MM.1S (cell line): ENCODE measurements at places on chromosomes 16 and 17.

DNA sequence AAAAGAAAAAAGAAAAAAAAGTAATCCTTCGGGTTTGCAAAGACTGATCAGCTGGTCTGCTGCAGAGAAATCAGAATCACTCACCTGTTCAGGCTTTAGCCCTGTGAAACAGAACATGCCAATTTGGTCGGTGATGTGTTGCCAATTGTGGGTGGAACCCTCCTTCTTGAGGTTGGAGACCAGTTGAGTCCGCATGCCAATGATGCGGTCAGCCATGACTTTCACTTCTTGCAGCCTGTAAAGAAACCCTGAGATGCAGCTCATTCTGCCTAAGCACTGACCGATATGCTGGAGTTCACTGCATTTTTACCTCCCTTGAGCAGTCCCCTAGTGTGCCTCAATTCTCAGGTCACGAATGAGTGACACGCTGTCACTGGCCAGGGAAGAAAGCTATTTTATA, 24.8 kb upstream of the SLC38A7 start:
- no peak for DNase-seq
- H3K36me3 ChIP-seq = no peaks in the 10 kb centered on the region; the same call in 1 of the 2 replicates
- no peak overlapping the region for H3K4me3 ChIP-seq

GRCh38 chr16:82807311-82807710, 180.5 kb downstream of the CDH13 start:
- DNase-seq = no peak
- no peaks in the 10 kb centered on the region for H3K36me3 ChIP-seq
- H3K4me1 ChIP-seq = no peaks in the 10 kb centered on the region
- no peak overlapping the region for H3K4me3 ChIP-seq
- H3K27me3 ChIP-seq = no peaks in the 10 kb centered on the region

DNA sequence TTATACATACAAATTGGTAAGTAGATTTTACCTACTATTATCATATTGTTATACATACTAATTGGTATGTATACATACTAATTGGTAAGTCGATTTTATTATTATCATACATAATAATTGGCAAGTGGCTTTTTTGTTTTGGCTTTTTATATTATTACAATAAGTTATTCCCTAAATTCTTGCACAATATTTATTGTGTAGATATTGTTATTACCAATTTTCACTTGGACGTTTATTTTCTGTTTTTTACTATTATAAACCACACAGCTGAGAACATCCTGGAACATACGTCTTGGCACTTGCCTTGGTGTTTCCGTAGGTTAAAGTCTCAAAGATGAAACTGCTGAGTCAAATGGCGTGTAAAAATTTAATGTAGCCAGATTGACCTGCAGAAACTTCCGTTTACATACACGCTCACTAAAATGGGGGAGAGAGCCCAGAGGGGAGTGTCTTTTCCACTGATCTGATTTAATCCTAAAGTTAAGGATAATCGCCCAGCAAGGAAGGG, 18.9 kb downstream of the GNGT2 start:
- peak; percentile 84 for DNase-seq
- peak overlapping the region; percentile 97 for H3K27ac ChIP-seq
- H3K36me3 ChIP-seq = no peaks in the 10 kb centered on the region
- no peaks in the 10 kb centered on the region for H3K27me3 ChIP-seq
- no peaks in the 10 kb centered on the region for H3K4me1 ChIP-seq

DNA sequence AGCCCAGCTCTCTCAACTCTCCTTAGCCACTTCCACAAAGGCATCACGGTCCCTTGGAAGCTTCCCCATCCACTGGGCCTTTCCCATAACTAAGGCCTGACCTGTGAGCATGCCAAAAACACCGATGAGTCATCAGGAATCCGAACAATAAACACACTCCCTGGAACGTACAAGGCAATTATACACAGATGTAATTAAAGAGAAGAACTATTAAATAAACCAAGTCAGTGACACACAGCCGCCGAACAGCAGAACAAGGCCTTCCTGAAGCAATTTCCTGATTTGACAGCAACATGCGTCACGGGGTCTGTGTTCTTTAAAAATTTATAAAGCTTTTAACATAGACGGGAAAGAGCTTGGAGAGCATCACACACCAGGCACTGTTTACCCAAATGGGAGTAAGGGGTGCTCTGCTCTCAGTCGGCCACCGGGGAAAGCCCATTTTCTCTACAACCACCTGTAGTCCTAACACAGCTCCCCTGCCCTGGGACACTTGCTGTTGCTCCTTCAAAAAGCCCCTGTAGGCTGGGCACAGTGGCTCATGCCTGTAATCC, 29.4 kb downstream of the COG7 start:
- no peaks in the 10 kb centered on the region for H3K27me3 ChIP-seq
- H3K36me3 ChIP-seq = no peaks in the 10 kb centered on the region
- H3K4me3 ChIP-seq = no peak overlapping the region
- H3K27ac ChIP-seq = no peak overlapping the region
- no peaks in the 10 kb centered on the region for H3K4me1 ChIP-seq

GRCh38 chr16:6926341-6926740, 406.3 kb upstream of the RBFOX1 start:
- no peak for DNase-seq
- H3K4me1 ChIP-seq = no peaks in the 10 kb centered on the region
- no peaks in the 10 kb centered on the region for H3K36me3 ChIP-seq
- H3K4me3 ChIP-seq = no peak overlapping the region
- no peak overlapping the region for H3K27ac ChIP-seq

DNA sequence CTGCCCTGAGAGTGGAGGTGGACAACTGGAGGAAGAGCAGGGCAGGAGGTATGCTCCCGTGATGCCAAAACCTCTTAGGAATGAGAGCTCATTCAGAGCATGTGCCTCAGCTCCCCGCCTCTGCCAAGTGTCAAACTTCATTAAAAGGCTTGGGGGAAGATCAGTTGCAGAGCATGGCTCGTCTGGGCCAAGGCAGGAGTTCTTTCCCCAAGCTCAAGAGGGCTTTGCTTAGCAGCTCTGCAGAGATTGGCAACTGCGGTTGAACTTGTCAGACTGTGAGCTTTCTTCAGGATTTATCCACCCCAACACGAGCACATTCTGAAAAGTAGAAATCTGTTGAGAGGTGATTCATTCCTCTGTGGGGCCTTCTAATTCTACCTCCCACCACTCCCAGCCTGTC, 248.1 kb downstream of the HS3ST3A1 start:
- no peak for DNase-seq
- no peak overlapping the region for H3K4me3 ChIP-seq
- H3K36me3 ChIP-seq = no peaks in the 10 kb centered on the region
- no peak overlapping the region for H3K27ac ChIP-seq
- no peaks in the 10 kb centered on the region for H3K4me1 ChIP-seq
- no peaks in the 10 kb centered on the region for H3K27me3 ChIP-seq

DNA sequence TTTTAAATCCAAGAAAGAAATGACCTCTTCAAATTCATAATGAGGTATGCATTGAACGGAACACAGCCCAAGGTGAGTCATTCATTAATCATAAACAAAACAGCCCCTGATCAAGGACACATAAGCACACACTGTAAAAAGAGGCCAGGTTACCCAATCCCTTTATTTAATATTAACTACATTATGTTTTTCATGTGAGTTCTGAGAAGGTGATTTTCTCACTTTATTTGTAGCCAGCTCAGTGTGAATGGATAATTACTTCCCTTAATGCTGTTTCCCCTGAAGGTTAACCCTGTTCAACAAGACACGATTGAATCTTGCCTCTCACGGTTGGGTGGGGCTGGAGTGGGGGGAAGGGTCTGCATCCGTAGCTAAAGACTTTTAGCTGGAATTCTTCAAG, 257.3 kb upstream of the SALL1 start:
- no peak for DNase-seq
- H3K4me3 ChIP-seq = no peak overlapping the region
- H3K36me3 ChIP-seq = no peaks in the 10 kb centered on the region
- no peaks in the 10 kb centered on the region for H3K27me3 ChIP-seq
- H3K27ac ChIP-seq = no peak overlapping the region
- no peaks in the 10 kb centered on the region for H3K4me1 ChIP-seq

GRCh38 chr17:52178012-52178411, 19.5 kb upstream of the CA10 start:
- H3K27me3 ChIP-seq = no peaks in the 10 kb centered on the region
- no peak overlapping the region for H3K27ac ChIP-seq
- DNase-seq = no peak
- H3K36me3 ChIP-seq = no peaks in the 10 kb centered on the region

- no peaks in the 10 kb centered on the region for H3K27me3 ChIP-seq
- no peaks in the 10 kb centered on the region for H3K36me3 ChIP-seq
- no peak overlapping the region for H3K27ac ChIP-seq
- no peak overlapping the region for H3K4me3 ChIP-seq
Observed at GRCh38 chr17:33199571-33200510, 93.3 kb downstream of the ASIC2 start.

DNA sequence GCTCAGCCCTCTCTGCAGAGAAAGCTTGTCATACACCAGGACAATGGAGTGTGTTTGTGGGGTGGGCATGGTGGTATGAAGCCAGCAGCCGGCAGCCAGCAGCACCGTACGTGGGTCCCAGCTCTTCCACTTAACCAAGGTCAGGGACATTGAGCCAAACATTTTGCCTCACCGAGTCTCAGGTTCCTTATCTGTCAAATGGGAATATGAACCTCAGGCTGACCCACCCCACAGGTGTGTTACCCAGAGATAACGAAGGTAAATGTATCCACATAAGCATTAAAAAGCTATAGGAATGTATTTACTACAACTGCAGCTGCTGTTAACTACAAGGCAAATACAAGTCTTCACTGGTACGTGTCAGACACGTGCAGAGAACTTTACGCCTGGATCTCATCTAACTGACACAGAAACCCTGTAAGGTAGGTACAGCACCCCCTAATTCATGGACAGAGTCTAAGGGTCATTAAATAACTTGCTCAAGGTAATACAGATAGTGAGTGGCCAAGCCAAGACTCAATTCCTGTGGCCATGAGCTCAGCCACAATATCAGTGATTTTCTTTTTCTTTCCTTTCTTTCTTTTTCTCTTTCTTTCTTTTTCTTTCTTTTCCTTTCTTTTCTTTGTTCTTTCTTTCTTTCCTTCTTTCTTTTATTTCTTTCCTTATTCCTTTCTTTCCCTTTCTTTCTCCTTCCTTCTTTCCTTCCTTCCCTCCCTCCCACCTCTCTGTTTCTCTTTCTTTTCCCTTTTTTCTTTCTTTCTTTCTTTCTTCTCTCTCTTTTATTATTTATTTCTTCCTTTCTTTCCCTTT, 990 bp downstream of the SLC5A11 start:
- no peaks in the 10 kb centered on the region for H3K36me3 ChIP-seq
- no peaks in the 10 kb centered on the region for H3K27me3 ChIP-seq
- H3K27ac ChIP-seq = no peak overlapping the region
- DNase-seq = no peak
- no peak overlapping the region for H3K4me3 ChIP-seq

- peaks cover 42% of the 10 kb centered on the region for H3K4me1 ChIP-seq
- H3K27ac ChIP-seq = peak overlapping the region; percentile 37; the same call in 1 of the 2 replicates
- no peaks in the 10 kb centered on the region for H3K36me3 ChIP-seq
Observed at GRCh38 chr16:68490829-68491575, 42.7 kb upstream of the SMPD3 start.

- H3K4me1 ChIP-seq = no peaks in the 10 kb centered on the region
- H3K27me3 ChIP-seq = no peaks in the 10 kb centered on the region
- no peak overlapping the region for H3K4me3 ChIP-seq
- no peak overlapping the region for H3K27ac ChIP-seq
- no peaks in the 10 kb centered on the region for H3K36me3 ChIP-seq
Observed at GRCh38 chr16:23132775-23133463, 16.3 kb downstream of the USP31 start.

DNA sequence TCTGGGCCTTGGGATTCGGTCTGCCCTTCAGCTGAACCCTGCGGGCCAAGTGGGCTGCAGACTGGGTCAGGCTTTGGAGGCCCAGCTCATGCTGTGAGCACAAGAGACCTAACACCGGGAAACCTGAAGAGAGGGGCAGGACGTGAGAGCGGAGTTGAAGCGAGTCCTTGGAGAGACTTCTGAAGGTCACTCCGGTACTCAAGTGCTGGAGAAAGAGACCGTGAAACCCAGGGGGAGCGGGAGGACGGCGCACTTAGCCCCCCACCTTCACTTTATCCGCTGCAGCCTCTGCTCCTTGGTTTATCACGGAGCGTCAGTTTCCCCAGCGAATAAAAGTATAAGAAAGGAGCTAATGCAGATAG, 361 bp downstream of the UQCRC2 start:
- H3K4me1 ChIP-seq = peaks cover 19% of the 10 kb centered on the region; the same call in 1 of the 2 replicates

DNA sequence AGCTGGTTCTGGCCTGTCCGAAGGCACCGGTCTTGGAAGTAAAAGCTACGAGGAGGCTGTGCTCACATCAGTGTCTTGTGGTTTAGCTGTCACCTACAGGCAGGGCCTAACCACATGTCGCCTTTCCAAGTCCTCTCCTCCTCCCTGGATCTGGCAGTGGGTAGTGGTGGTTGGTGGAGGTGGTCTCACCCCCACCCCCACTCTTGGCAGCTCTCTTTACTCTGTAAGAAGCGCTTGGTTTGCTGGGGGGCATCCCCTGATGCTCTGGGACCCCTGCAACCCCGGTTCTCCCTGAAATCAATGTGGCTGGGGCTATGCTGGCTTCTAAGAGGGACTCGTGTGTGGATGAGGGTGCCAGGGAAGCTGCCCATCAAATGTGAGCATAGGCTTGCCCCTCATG, 68.3 kb downstream of the WIPI1 start:
- no peak overlapping the region for H3K4me3 ChIP-seq
- no peaks in the 10 kb centered on the region for H3K27me3 ChIP-seq
- DNase-seq = no peak
- H3K27ac ChIP-seq = no peak overlapping the region
- no peaks in the 10 kb centered on the region for H3K36me3 ChIP-seq
- H3K4me1 ChIP-seq = no peaks in the 10 kb centered on the region

GRCh38 chr17:45839442-45839841, 5.2 kb upstream of the SPPL2C start:
- no peaks in the 10 kb centered on the region for H3K4me1 ChIP-seq
- peaks cover 42% of the 10 kb centered on the region for H3K27me3 ChIP-seq
- no peak overlapping the region for H3K27ac ChIP-seq

DNA sequence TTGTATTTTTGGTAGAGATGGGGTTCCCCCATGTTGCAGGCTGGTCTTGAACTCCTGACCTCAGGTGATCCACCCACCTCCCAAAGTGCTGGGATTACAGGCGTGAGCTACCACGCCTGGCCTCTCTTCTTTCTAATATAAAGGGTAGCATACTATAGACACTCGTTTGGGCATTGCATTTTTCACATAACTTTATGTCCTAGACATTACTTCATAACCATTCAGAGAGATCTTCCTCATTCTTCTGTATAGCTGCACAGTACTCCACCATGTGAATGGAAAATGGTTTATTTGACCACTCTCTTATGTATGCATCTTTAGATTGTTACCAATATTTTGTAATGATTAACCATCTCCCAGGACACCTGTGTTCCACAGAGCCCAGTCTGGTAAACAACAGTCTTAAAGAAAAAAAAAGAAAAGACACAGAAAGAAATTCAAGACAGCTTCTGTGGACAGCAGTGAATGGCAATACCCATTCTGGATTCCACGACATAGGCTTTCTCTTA, 42.1 kb downstream of the TK2 start:
- H3K4me1 ChIP-seq = no peaks in the 10 kb centered on the region
- DNase-seq = no peak
- no peaks in the 10 kb centered on the region for H3K36me3 ChIP-seq

GRCh38 chr17:16938496-16939207, 33.3 kb downstream of the TNFRSF13B start:
- no peak overlapping the region for H3K27ac ChIP-seq
- no peak for DNase-seq
- H3K4me1 ChIP-seq = no peaks in the 10 kb centered on the region

GRCh38 chr17:74935585-74936469, at the start of gene OTOP3:
OTOP3 (plus strand) TSS chr17:74935898; CDS start chr17:74935922, 24 bp downstream.
- DNase-seq = no peak
- no peaks in the 10 kb centered on the region for H3K36me3 ChIP-seq
- H3K4me3 ChIP-seq = no peak within 1 kb of the TSS

GRCh38 chr17:36182176-36183000, 6.0 kb upstream of the TBC1D3B start:
- peak overlapping the region; percentile 67 for H3K4me3 ChIP-seq
- DNase-seq = peak; percentile 6
- peak overlapping the region; percentile 53; the same call in 1 of the 2 replicates for H3K27ac ChIP-seq

GRCh38 chr17:50280068-50280467, 5.8 kb downstream of the TMEM92 start:
- H3K36me3 ChIP-seq = no peaks in the 10 kb centered on the region
- H3K27ac ChIP-seq = no peak overlapping the region
- DNase-seq = no peak
- no peaks in the 10 kb centered on the region for H3K4me1 ChIP-seq
